ENCODE measurements at places on chromosomes 2 and 18.

- no peak for DNase-seq
These were observed 286.0 kb downstream of the SUCLG1 start for GRCh38 chr2:84173041-84173440.

GRCh38 chr2:36912695-36913094 is 53.6 kb downstream of the STRN start:
- DNase-seq, result no peak

- no peak for DNase-seq
These were observed 23.5 kb downstream of the COMMD1 start for GRCh38 chr2:61928826-61929461.

DNA sequence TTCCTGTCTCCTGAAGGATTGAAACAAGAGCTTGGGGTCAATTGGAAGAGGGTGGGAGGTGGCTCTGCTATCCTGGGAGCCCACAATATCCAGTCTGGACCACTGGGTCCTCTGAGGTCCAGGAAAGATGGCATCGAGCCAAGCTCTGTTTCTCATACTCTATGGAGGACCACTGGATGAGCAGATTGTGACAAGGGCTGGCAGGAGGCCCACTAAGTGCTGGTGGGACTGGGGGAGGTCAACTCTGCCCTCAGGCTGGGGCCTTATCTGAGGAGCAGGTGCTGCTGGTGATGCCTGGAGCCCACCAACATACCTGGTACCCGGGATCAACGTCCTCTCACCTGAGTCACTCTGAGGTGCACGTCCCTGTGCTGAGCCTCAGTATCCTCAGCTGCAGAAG is 142.4 kb downstream of the NDUFA10 start:
- DNase-seq, result peak; percentile 43

DNA sequence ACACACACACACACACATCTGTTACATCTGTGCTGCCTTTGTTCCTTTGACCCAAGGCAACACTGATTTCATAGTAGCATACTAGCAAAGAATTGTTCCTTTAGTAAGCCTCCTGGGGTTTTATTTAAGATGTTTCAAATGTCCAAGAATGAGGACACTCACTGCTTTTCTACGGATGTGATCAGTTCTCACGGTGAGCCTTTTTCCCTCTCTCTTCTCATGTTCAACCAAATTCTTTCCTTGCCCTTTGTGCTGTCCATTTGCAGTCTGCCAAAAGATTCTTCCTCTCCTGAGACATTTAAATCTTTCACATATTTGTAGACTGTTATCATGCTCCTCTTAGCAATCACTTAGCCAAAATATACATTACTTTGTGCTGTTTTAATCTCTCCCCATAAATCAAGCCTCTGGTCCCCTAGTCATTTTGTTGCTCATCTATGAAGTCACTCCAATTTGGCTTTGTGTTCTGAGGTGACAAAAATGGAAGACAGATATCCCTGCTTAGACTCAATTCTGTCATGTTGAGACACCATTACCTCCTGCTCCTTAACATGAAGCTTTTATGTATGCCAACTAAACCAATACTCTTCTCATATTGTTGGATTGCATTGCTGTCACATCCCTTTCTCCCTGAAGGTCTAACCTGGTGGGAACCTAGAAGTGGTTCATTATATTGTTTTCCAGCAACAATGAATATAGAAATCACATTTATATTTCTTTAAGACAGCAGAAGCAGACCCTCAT is 1605.3 kb upstream of the ACVR2A start:
- no peak for DNase-seq

DNA sequence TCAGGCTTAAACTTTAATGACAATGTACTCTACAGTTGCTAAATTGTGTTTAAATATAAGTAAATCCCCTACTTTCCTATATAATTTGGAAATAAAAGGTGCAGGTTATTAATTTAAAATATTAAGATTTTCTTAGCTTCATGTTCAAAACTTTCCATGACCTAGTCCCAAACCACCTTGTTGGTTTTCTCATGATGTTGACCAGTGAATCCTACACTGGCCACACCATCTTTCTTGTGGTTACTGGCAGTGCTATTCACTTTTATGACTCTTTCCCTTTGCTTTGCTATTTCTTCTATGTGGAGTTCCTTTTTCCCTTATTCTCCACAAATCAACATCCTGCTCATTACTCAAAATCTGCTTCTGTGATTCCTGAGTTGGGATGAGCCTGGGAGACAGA is 138.6 kb upstream of the NDUFV2 start:
- no peak for DNase-seq

- no peak for DNase-seq
These were observed 72.2 kb upstream of the L3MBTL4 start for GRCh38 chr18:6486764-6487426.

DNA sequence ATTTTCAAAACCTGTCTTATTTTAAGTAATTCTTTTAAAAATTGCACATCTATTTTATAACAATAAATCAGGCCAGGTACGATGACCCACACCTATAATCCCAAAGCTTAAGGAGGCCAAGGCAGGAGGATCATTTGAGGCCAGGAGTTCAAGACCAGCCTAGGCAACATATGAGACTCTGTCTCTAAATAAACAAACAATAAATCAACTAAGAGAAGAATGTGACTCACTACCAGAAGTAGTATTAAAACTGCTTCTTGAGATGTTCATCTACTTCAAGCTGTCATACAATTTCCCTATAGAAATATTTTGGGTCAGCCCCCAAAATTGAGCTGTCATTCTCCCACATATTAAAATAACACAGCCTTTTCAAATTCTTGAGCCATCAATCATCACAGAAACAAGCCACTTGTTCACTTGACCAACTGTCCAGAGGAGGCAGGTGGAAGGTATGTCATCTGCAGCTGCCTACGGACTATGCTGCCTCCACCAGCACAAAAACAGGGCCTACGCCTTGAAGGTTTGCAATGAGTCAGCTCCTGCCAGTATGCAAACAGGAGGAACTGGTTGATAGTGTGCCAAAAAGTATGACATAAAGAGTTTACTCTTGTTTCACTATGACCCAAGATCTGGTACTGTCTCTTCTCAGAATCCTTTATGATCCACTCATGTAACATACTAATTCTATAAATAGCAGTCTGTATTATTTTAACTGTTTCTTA is 33.6 kb downstream of the KIDINS220 start:
- no peak for DNase-seq
